ENCODE measurements at places on chromosomes 2 and 18.

GRCh38 chr2:10934979-10935350, 23.2 kb downstream of the KCNF1 start:
- peak; percentile 31 for DNase-seq

- DNase-seq: no peak
These were observed 9.3 kb upstream of the TTL start for GRCh38 chr2:112472547-112473263.

DNA sequence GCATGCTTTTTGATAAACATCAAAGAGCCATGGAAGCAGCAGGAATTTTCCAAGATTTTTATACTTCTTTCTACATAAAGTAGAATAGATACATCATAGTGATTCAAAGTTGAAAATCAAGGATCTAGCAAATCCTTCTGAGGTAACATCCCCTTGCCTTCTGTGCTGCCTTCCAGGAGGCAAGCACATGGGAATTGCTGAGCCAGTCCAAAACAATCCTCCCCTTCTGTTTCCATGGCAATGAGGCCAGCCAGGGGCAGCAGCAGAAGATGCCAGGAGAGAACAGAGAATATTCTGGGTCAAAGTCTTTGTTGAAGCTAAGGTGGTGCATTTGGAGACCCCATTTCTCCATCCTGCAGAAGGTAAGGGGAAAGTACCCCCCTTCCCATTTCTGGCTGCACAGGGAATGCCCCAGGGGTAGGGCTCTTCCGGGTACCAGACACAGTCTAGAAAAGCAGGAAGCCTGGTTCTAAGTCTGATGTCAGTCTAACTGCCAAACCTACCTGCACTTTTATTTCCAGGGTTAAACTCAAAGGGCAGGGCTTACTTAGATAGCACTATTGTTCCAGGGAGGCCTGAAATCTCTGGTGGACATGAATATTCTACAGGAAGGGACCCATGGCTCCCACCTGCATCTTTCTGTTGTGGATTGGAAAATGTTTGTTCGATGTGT, 22.1 kb downstream of the CENPA start:
- no peak for DNase-seq

GRCh38 chr18:28114472-28114871, 62.5 kb downstream of the CDH2 start:
- DNase-seq: no peak

GRCh38 chr2:81299841-81300240, 995.3 kb upstream of the LRRTM1 start:
- DNase-seq: no peak

DNA sequence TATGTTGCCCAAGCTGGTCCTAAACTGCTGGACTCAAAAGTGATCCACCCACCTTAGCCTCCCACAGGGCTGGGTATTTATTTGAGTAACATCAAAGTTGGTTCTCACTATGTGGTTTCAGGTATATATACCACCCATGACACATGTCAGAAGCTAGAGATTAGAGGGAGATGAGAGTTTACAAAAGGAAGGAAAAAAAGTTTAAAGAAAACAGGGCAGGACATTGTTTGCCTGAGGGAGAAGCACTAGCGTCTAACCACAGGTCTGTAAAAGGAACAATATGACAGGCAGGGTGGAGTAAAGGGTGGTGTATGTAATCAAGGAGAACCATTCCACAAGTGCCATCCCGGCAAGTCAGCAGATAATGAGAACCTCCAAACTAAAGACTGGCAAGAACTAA, 8.5 kb downstream of the CEP76 start:
- no peak for DNase-seq

DNA sequence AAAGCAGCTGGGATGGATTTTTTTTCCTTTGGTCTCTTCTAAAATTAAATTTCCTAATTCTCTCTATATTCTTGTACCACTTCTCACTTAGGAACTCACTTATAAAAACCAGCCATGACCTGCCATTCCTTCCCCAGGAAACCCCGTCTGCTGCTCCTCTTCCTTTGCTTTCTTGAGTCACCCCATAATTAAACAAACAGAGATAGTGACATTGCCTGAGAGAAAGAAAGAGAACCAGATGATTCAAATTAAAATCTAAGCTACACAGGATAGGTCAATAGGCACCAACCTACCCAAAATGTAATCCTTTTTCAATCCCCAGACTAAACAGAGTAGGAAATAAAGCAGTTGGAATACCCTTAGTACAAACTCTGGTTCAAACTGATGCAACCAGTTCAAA, 9.7 kb downstream of the STK39 start:
- no peak for DNase-seq

DNA sequence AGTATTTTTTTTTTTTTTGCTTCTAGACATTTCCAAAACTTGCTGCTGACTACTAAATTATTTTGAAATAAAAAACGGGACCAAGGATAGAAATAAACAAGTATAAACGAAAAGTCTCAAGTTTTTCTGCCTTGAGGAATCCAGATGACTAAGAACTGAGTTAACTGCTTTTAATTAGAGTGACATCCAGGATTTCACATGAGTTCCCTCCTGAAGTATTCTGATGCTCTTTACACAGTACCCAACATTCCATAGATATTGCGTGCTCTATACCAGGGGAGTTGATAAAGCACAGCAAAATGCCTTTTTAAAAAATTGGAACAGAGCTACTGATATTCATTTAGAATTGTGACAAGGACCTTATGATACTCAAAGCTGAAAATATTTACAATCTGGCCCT, 618.0 kb downstream of the CCDC85A start:
- no peak for DNase-seq

Measured in NCI-H774 (cell line).